Stimulated activated CD8-positive, alpha-beta memory T cell treated with anti-CD3 and anti-CD28 coated beads, Interleukin-15, amount 100 ng/mL, for 24 hours (primary cell): ENCODE measurements at places on chromosomes 4 and X.

- DNase-seq, result no peak
Observed at GRCh38 chr4:140944199-140944515, 188.0 kb upstream of the TBC1D9 start.

GRCh38 chrX:148825696-148826095 is 325.3 kb downstream of the AFF2 start:
- DNase-seq, result no peak

DNA sequence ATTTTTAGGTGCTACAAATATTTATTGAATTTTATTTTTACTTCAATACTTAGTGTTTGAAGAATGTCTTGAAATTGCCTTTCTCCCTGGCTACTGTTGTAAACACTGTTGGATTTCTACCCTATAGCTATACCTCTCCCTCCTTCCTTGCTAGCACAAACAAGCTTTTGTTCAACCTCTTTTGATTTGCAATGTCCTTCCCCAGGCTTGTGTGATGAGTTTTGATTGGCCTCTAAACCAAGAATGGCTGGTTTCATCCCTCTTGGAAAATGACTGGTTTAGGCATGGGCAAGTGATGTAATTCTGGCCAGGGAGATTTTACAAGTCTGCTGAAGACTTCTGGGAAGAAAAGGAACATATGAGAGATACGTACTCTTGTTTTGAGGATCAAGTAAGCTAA is 25.3 kb upstream of the SLITRK2 start:
- no peak for DNase-seq

- DNase-seq, result no peak
Observed at GRCh38 chr4:185734214-185734613, 77.8 kb downstream of the SORBS2 start.

GRCh38 chrX:7362111-7362510 is 214.2 kb upstream of the PUDP start:
- DNase-seq, result no peak

DNA sequence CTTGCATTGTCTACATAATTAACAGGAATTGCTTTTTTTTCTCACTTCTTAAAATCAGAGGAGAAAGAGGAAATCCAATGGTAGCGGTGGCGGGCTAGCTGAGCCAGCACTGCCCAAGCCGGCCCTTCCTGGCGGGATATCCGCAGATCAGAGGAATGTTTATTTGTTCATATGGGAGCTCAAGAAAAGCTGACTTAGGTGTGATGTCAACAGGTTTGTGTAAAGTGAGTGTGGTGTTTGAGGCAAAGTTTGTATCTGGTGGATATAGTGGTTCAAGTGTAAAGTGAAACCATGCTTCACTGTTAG is 466 bp upstream of the SLC39A8 start:
- no peak for DNase-seq

GRCh38 chr4:81786063-81786763 is 314.5 kb upstream of the RASGEF1B start:
- no peak for DNase-seq

DNA sequence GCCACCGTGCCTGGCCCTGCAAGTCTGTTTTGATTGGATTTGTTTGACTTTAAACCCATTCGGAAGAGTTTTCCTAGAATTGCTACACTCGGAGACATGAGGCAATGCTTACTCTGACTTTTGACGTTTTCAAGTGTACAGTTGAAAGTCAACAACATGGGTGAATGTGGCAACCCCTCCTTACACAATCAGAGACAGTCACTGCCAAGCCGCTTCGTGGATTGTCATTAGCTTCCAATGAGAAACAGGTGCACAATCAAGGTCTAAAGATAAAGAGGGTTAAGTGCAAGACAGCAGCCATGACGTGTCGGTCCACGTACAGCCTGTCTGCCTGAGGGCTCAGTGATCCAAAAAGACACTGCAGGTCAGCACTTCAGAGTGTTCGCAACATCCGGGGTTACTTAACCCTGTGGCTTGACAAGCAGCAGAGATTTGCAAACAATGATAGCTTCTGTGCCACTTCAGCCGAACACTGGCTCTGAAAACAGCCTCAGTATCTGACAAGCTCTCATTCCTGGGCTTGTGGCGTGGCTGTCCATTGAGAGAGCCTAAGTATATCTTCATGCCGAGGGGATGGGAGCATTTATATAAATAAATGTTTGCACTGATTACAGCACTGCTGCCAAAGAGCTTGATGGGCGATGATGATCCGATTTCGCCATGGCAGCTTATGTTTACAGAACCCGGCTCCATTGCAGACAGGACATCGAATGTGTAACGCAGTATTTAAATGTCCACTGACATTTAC is 180.0 kb downstream of the DHRSX start:
- no peak for DNase-seq

GRCh38 chrX:66680451-66680850 is 41.6 kb upstream of the EDA2R start:
- DNase-seq, result no peak
